ENCODE measurements at places on chromosomes 2 and 18. TPM values are rescaled to one million over a fixed set of nuclear protein-coding genes. Genes with fewer than 3 reads are reported as not detected.

DNA sequence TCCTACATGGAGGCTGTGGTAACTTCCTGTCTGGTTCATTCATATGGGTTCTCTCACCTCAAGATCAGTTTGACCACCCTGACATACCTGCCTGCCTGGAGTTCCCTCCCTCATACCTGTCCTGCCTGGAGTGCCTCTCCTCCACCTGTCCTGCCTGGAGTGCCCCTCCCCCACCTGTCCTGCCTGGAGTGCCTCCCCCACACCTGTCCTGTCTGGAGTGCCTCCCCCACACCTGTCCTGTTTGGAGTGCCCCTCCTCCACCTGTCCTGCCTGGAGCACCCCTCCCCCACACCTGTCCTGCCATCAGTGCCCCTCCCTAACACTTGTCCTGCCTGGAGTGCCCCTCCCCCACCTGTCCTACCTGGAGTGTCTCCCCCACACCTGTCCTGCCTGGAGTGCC is 461.9 kb downstream of the PTPRM start:
- no peak overlapping the region for H3K4me3 ChIP-seq
- DNase-seq, result no peak
- H3K36me3 ChIP-seq, result no peaks in the 10 kb centered on the region
- H3K27ac ChIP-seq, result no peak overlapping the region
- no peaks in the 10 kb centered on the region for H3K4me1 ChIP-seq

DNA sequence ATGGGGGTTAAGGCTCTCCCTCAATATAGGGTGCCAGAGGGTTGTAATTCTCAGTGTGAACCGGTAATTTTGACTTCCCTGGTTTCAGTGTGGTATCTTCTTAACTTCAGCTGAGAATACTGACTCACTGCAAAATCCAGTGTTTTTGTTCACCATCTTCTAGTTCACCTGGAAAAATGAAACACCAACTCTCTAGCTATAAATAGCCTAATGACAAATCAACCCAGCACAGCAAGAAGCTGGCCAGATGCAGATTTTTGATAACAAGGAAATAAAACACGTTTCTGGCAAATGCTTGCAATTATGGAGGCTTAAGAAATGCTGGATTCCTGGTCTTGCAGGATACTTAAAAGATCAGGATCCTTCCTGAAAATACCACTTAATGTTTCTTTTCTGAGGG is 192.3 kb downstream of the CLIP4 start:
- H3K36me3 ChIP-seq, result no peaks in the 10 kb centered on the region
- no peak overlapping the region for H3K27ac ChIP-seq
- no peak for DNase-seq
- no peak overlapping the region for H3K4me3 ChIP-seq

DNA sequence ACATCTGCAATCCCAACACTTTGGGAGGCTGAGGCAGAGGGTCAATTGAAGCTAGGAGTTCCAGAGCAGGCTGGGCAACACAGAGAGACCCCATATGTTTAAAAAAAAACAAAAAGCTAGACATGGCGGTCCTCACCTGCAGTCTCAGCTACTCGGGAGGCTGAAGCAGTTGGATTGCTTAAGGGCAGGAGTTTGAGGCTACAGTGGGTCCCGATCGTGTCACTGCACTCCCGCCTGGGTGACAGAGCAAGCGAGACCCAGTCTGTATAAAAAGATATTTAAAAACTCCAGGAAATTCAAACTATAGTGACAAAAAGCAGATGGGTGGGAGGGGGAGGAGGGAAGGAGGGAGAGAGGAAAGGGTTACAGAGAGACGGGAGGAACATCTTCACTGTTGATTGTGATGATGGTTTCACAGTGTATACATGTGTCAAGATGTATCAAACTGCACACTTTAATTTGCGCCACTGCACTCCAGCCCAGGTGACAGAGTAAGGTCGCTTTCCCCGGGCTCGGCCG is 942 bp upstream of the ZNF236 start:
- peak overlapping the region; percentile 97 for H3K27ac ChIP-seq
- no peaks in the 10 kb centered on the region for H3K36me3 ChIP-seq
- no peaks in the 10 kb centered on the region for H3K27me3 ChIP-seq
- H3K4me1 ChIP-seq, result peaks cover 34% of the 10 kb centered on the region
- DNase-seq, result no peak

- no peak overlapping the region for H3K4me3 ChIP-seq
- H3K27ac ChIP-seq, result no peak overlapping the region
- H3K36me3 ChIP-seq, result no peaks in the 10 kb centered on the region
- DNase-seq, result no peak
- no peaks in the 10 kb centered on the region for H3K4me1 ChIP-seq
Measured at GRCh38 chr2:45497355-45497754, 113.7 kb downstream of the SRBD1 start.

GRCh38 chr2:147782141-147782930 is 62.5 kb upstream of the ACVR2A start:
- H3K27me3 ChIP-seq, result no peaks in the 10 kb centered on the region
- H3K4me3 ChIP-seq, result no peak overlapping the region
- no peak overlapping the region for H3K27ac ChIP-seq
- H3K36me3 ChIP-seq, result no peaks in the 10 kb centered on the region

TMEM247 gene
- not detected for total RNA-seq

LRP1B gene
- total RNA-seq, result 8.8 TPM

PROKR1 gene
- total RNA-seq, result not detected

TGFA gene
- 27.7 TPM for total RNA-seq

C2orf66 gene
- not detected for total RNA-seq

MAP4K4 gene
- total RNA-seq, result 75.9 TPM

INHA gene
- 0.74 TPM for total RNA-seq

TWSG1 gene
- 45.4 TPM for total RNA-seq

All from vagina (tissue), 2 donors.